ENCODE measurements at places on chromosomes 16 and 17.
A peak's percentile ranks its signal among the peaks of the same experiment; 100 is the strongest.

DNA sequence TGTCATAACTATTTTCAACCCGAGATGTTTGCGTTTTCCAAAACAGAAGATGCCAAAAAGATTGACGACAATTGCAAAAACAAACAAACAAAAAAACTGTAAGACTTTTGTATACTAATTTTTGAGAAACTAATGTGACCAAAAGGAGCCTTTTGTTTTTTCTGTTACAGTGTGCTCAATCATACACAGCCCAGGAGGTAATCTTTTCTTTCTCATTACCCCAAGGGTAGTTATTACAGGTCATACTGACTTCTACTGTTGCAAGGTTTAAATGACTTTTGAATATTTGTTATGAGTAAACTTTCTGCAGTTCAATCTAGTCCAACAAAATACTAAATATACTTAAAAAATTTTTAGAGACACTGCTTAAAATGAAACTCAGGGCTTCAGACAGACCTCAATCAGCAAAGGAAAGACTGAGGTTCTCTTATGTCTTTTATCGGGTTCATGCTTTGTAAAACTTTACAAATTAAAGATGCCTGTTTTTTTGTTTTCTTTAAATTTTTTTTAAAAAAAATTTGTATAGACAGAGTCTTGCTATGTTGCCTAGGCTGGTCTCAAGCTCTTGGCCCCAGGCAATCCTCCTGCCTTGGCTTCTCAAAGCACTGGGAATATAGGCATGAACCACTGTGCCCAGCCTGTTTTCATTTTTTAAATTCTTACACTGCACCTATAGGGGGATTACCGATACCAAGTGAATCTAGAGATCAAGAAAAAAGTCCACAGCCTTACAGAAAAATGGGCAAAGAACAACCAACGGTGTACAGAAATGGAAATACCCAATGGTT lies 47.6 kb downstream of the SPOP start:
- DNase-seq, result no peak

- no peak for DNase-seq
Measured at GRCh38 chr17:17353625-17354484, 50.7 kb downstream of the NT5M start.

DNA sequence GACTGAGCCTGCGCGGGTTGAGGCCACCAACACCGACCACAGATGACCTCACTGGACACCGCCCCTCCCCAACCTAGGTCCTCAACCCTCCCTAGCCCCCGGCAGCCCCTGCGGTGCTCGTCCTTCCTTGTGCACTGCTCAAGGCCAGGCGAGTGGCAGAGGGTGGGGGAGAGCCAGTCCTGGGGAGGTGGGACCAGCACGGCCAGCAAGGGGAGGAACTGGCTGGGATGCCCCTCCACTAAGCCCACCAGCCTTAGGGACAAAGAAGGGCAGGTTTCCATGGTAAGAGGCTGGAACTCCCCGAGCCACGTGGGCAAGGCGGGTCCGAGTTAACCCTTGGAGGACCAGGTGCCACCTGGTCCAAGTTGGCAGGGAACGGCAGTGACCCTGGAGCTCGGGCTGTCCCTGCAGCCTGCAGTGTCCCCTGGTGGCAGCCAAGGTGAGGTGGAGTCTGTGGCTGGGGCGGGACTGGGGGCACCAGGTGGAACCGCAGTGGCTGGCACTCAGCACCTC lies 9.2 kb downstream of the FSCN2 start:
- peak; percentile 83 for DNase-seq

GRCh38 chr17:42553161-42553818 lies 567 bp downstream of the HSD17B1 start:
- DNase-seq, result no peak

All from HuH-7 (cell line).